ENCODE measurements at places on chromosomes 3 and 15.

DNA sequence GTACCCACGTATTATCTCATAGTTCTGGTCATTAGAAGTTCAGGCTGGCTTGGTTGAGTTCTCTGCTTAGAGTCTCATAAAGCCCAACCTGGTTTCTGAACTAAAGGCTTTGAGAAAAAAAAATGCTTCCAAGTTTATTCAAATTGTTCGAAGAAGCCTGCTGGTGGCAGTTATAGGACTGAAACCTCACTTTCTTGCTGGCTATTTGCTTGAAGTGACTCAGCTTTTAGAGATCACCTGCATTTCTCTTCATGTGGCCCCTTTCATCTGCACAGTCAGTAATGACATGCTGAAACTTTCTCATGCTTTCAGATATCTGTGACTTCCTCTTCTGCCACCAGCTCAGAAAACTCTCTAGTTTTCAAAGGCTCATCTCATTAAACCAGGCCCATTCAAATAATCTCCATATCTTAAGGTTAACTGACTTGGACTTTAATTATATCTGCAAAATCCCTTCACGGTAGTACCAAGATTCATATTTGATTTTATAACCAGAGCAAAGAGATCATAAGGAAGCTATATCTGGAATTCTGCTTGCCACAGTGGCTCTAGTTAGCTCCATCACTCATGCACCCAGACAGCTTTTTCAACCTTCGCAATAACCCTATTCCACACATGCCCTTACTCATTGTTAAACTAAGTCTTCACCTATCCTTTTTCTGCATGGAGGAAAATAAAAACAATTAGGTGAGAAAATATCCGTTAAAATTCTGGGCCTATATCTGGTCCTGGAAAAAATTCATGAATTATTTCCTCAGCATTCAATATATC, 433.8 kb upstream of the CBLB start:
- DNase-seq, result no peak

DNA sequence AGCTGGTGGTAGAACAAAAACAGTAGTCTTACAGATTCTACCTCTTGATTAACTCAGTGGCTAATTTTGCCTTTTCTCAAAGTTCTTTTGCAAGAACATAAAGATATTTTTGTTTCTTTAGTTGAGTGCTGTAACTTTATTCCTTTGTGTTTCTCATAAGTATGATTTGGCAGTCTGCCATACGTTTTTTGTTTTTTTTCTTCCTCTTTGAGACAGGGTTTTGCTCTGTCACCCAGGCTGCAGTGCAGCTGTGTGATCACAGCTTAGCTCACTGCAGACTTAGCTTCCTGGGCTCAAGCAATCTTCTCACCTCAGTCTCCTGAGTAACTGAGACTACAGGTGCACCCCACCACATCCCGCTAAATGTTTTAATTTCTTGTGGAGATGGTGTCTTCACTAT, 22.4 kb downstream of the B3GNT5 start:
- DNase-seq, result no peak

- no peak for DNase-seq
Measured at GRCh38 chr3:106963442-106963841, 413.8 kb upstream of the CCDC54 start.

DNA sequence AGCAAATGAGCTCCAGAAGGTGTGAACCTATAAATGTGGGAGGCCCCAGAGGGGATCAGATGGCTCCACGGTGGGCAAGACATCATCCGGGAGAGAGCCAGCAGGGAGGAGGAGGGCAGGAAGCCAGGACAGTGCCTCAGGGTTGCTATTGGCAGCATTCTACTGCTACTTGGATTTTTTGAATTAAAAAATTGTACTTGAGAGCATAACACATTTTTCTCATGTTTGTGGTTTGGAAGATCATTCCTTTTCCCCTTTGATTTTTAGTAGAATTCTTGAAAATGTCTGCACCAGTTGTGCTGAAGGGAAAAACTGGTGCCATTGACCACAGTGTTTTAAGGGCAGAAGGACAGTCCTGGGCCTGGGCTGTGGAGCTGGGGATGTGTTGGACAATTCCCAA, 59.2 kb downstream of the LYZL4 start:
- DNase-seq, result no peak

DNA sequence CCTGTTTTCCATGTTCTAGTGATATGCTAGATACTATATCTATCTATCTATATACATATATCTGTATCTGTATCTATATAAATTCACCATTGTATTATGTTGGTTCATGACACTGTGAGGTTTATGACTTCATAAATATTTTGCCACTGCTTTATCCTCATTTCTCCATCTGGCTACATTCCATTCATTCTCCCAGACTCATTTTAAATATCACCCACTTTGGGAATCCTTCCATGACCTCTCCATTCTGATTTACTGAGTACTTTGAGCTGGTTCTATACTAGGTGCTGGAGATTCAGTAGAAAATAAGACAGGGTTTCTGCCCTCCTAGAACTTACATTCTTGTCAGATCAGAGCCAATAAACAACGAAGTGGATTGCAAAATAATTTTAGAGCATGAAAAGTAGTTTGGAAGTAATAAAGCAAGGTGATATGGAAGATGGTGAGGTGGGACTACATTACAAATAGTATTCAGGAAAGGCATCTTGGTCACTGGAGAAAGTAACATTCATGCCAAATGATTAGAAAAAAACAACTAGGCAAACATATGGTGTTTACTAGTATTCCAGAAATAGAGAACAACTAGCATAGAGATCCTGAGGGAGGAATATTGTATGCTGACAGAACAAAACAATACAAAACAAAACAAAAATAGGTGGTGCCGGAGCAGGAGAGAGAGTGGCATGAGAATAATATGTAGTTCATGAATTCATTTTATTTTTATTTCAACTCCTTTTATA, 11.6 kb upstream of the PLSCR4 start:
- DNase-seq, result no peak

GRCh38 chr3:169158379-169158778, 505.1 kb downstream of the MECOM start:
- no peak for DNase-seq

DNA sequence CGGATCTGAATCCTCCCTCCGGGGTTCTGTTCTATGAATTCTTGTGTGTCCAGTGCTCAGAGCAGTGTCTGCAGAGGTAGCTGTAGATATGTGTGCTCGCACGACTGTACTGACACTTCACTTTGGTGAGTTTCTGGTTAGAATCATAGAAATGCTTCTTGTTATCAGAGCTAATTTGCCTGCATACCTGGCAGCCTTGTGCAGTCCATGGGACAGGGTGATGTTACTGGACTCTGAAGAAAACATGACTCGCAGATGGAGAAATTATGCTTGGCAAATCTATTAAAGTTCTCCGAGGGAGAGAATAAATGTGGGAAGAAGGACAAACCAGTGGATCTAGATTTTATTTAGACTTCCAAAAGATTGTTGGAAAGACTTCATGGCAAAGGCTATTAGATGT, 12.2 kb downstream of the CGNL1 start:
- no peak for DNase-seq

- DNase-seq, result no peak
Measured at GRCh38 chr3:134922866-134923265, 127.8 kb downstream of the EPHB1 start.

GRCh38 chr15:34883633-34884032, 85.9 kb downstream of the AQR start:
- no peak for DNase-seq

DNA sequence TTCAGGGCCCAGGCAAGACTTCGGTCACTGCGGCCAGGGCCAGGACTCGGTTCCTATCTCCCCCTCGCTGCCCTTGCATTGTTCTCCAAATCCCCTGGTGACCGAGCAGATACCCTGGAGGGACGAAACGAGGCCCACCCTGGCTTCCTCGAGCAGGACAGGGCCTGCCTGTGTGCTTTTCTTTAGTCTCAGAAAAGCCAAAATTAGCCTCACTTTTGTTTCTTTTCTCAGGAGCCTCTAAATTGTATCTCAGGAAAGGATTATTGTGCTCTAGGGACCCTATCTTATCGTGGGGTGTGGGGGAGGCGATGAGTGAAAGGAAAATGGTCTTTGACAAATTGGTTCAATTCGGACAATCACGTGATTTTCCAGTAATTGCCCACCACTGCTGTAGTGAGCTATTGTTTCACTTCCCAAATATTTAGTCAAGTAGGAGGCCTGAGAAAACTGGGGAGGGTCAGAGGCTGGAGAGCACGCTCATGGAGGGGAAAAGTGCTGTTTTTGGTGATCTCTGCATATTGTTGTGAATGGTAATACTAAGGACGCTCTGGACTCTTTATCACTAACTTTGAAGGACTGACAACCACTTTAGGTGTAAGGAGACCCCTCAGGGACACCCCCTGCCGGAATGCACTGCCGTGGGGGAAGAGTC, 61.6 kb downstream of the TMEM44 start:
- no peak for DNase-seq

GRCh38 chr15:68373028-68373427, 58.9 kb downstream of the ITGA11 start:
- no peak for DNase-seq

- no peak for DNase-seq
Measured at GRCh38 chr3:152874896-152875749, 40.2 kb downstream of the P2RY1 start.

GRCh38 chr3:154973851-154974250, 106.3 kb upstream of the MME start:
- DNase-seq, result no peak

- DNase-seq, result no peak
Measured at GRCh38 chr3:107216711-107217110, 160.5 kb upstream of the CCDC54 start.

- no peak for DNase-seq
Measured at GRCh38 chr15:66621491-66622467, 56.0 kb upstream of the LCTL start.

DNA sequence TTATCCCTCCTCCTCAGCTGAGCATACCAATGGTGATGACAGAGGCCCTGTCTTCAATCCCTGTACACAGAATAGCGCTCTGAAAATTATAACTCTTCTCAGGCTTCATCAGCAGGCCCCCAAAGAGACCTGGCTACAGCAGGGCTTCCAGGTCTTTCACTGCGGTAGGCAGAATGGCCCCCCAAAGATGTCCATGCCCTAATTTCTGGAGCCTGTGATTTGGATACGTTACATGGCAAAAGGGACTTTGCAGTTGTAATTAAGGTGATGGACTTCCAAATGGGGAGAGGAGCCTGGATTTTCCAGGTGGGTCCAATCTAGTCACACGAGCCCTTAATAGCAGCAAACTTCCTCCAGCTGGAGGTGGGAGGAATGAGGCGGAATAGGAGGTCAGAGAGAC, 221.8 kb upstream of the CTDSPL start:
- DNase-seq, result no peak

- DNase-seq, result no peak
Measured at GRCh38 chr15:68812597-68813431, 7.9 kb downstream of the ANP32A start.

- no peak for DNase-seq
Measured at GRCh38 chr15:81492969-81493645, 119.1 kb upstream of the TMC3 start.

DNA sequence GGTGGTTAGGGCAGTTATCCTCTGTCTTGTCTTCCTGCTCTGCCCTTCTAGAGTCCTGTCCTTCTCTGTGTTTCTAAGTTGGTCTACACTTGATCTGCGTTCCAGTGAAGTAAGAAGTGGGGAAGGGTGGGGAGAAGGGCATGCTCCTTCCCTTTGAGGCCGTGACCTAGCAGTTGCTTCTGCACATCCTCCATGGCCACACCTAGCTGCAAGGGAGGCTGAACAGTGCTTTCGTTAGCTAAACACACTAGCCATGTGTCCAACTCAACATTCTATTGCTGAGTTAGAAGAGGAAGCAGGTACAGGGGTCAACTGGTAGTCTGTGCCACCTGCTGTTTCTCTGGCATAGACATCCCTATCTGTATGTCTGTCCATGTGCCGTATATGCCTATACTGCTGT, 94.5 kb downstream of the LARS2 start:
- DNase-seq, result no peak

GRCh38 chr3:170128259-170128976, 53.1 kb downstream of the PHC3 start:
- no peak for DNase-seq

DNA sequence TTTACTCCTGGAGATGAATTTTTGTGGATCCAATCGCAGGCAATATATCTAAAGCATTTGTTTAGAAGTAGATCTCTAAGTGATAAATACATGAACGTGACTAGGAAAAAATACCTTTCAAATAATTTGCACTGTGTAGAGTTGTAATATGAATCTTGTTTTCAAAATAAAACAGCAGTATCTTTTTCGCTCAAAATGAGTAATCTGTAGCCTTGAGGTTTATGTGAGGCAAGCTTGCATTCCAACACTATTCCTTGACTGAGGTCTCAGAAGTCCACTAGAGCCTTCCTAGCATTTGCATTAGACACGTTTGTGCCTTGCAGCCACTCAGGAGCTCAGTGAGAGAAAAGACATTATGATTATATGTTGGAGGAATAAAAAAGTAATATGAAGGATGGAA, 138.3 kb upstream of the ROBO1 start:
- no peak for DNase-seq

- DNase-seq, result peak; percentile 30
Measured at GRCh38 chr3:52240059-52240885, 1.3 kb upstream of the TWF2 start.

Data from SW 1271 (cell line).